Pulmonary artery endothelial cell (primary cell): ENCODE measurements at places on chromosomes 5 and 9.

DNA sequence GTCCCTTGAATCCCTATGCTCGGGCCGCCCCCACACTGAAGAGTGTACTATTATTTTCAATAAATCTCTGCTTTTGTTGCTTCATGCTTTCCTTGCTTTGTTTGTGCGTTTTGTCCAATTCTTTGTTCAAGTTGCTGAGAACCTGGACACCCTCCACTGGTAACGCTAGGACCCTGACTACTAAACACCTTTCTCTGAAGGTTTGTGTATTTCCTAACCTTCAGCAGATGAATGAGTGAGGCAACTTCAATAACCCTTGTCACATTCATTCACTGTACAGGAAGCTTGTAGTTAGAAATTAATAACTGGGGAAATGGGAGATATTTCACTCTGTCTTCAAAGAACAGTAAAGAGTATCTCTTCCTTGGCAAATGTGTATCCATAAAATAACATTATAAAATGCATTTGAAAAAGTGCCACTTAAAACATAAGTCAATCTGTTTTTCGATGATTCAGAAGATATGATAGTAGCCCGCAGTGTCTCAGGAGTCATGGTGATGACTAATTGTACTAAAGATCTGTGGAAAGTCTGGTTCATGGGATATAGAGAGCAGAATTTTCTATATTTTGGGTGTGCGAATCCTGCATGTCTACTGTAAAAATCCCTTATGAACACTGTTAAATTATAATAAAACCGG, 43.2 kb upstream of the ANKH start:
- no peak for DNase-seq

GRCh38 chr5:73668486-73669111, 42.6 kb downstream of the ARHGEF28 start:
- no peak for DNase-seq

DNA sequence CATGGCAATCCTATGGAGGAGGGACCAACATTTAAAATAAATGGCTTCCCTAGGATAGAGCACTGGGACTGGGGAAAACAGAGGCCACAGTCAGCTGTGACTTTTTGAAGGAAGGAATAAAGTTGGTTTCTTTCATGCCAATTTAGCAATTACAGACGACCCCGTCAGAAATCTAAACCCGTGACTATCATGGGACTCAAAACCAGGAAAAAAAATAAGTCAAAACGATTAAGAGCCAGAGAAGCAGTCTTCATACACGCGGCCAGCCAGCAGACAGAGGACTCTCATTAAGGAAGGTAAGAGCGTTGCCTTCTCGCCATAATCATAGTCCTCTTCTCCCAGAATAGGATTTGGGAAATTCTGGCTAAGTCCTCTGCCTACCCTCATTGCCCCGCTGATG, at the start of gene MLANA:
Gene MLANA (plus strand): TSS at position 249 of the 400 bp plus-strand sequence. CDS start 1,586 bp downstream, outside the sequence.
- no peak for DNase-seq

DNA sequence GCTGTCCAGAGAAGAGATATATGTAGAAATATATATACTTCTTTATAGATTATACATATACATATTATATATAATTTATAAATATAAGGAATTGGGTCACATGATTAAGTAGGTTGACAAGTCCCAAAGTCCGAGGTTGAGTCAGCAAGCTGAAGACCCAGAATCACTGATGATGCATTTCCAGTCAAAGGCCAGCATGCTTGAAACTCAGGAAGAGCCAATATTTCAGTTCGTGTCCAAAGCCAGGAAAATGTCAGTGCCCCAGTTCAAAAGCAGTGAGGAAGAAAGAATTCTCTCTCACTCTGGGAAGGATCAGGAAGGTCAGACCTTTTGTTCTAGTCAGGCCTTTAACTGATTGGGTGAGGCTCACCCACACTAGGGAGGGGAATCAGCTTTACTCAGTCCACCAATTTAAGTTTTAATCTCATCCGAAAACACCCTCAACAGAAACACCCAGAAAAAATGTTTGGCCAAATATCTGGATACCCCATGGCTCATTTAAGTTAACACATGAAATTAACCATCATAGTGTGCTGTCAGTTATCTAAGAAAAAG, 42.0 kb upstream of the LVRN start:
- DNase-seq: no peak

DNA sequence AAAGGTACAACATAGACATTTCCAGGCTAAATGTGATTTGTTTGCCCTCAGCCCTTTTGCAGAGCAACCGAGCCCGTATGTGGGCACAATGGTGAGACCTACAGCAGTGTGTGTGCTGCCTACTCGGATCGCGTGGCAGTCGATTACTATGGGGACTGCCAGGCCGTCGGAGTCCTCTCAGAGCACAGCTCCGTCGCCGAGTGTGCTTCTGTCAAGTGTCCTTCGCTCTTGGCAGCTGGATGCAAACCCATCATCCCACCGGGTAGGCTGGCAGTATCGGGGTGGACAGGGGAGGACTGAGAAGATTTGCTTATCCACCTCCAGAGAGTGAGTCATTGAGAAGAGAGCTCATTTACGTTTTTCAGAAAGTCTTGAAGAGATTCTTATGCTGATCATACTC, 17.8 kb upstream of the GLIPR2 start:
- DNase-seq: no peak

- DNase-seq: no peak
Measured at GRCh38 chr5:157289164-157289819, 23.4 kb downstream of the CYFIP2 start.

DNA sequence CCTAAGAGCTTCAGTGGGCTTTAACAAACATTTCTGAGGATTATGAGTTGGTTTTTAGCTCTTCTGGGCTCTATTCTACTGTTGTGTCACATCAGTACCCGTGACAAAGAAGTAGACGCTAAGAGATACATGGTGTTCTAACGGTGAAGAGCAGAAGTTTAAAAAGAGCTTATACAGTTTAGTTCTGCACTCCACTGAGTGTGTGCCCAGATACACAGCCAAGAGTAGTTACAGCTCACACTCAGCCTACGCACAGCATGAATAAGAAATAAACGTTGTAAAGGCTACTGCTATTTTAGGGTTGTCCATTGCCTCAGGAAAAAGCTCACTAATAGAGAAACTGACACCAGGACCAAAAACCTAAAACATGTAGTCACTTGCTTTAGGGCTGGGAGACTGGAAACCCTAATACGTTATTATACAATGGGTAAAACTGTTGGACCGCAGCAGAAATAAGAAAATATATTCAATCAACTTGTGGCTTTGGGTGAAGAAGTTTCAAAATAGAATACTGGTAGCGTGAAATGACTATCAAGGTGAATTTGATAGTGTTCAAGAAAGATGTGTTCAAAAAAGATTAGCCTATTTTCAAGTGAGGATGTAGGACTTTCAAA, 34.7 kb downstream of the PSIP1 start:
- no peak for DNase-seq

GRCh38 chr5:138964647-138965201, 89.6 kb upstream of the LRRTM2 start:
- no peak for DNase-seq

DNA sequence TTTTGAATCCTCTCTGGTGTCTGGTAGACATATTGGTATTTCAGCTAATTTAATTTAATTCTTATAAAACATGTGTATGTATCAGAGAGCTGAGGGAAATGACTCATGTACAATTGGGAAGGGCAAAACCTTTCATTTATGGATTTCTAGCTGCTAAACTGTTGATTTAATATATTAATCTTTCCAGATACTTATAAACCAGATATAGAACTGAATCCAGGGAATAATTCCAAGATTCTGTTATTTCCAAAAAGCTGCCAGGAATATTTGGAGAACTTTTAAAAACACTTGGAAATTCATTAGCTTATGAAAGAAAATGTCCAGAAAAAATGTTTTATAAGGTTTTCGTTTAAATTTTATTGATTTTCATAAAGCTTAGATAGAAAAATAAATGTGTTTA, 295.5 kb downstream of the YTHDC2 start:
- DNase-seq: no peak

DNA sequence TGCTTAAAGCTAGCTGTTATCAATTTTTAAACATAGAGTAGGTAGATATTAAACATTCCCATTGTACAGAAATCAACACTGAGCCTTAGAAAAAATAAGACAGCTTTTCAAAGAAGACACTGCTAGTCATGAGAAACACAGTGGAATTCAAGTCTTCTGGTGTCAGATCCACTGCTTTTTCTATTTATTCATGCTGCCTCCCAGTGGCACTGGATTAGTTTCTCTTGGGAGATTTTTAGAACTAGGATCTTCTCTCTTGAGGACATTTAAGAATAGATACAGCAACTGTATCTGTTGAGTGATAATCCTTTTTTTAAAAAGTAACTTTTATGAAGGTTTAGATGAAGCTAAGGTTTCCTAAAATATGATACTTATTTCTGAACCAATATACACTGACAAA, 1635.4 kb upstream of the C9orf72 start:
- DNase-seq: no peak
